ENCODE measurements at places on chromosomes 6 and 20. TPM values are rescaled to one million over a fixed set of nuclear protein-coding genes. Genes with fewer than 3 reads are reported as not detected.

Gene EDN3
- 6.4 TPM for total RNA-seq

Gene RNF146
- 51.3 TPM for total RNA-seq

Gene CSTF1
- total RNA-seq: 30.9 TPM

Gene CD40
- 20.3 TPM for total RNA-seq

Gene SH3BGRL2
- 7.8 TPM for total RNA-seq

Gene RSPH9
- 0.45 TPM for total RNA-seq

Gene PM20D2
- total RNA-seq: 23.7 TPM

Gene TAF4
- 15.6 TPM for total RNA-seq

Gene CST2
- not detected for total RNA-seq

Gene OARD1
- total RNA-seq: 19.7 TPM

Gene BMP7
- 19.4 TPM for total RNA-seq
